ENCODE measurements at places on chromosomes 11 and 22.

- H3K4me3 ChIP-seq, result no peak overlapping the region
- peaks cover 3% of the 10 kb centered on the region for H3K27me3 ChIP-seq
- H3K36me3 ChIP-seq, result no peaks in the 10 kb centered on the region
- DNase-seq, result no peak
Measured at GRCh38 chr11:27281740-27282590, 81.0 kb downstream of the CCDC34 start.

- no peaks in the 10 kb centered on the region for H3K36me3 ChIP-seq
- H3K27ac ChIP-seq, result no peak overlapping the region
- no peak overlapping the region for H3K4me3 ChIP-seq
Measured at GRCh38 chr11:22407921-22408320, 69.7 kb downstream of the SLC17A6 start.

DNA sequence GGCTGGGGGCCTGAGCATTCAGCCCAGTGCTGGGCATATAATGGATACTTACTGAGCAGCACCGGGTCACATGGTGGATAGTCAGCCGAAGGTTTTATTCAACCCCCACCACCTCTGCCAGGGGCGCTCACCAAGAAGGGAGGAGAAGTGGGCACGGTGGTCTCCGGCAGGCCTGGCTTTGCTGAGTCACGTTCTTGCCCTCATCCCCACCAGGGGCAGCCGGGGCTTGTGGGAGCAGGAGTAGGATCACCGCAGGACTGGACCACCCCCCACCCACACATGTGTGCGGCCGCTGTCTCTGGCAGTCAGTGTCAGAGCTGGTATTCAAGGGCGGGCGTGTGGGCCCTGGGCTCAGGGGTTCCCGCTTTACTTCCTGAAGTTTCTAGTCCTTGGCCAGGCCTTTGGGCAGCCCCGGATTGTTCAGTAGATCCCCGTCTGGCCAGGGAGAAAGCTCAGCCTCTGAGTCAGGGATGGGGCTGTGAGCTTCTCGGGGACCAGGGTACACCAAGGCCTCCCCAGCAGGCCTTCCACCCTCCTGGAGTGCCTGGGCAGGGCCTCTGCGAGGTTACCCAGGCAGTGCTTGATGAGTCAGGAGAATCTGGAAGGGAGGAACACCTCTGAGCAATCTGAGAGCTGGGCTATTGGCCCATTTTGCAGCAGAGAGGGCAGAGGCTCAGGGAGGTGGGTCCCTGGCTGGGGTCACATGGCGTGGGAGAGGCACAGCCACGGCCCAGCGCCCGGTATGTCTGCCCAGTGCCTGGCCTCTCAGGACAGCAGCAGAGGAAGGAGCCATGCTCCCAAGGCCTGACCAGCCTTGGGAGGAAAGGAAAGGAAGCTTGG lies 60.6 kb downstream of the RTL6 start:
- H3K27ac ChIP-seq, result no peak overlapping the region
- DNase-seq, result no peak
- no peak overlapping the region for H3K4me3 ChIP-seq
- H3K27me3 ChIP-seq, result peaks cover 8% of the 10 kb centered on the region

- H3K36me3 ChIP-seq, result peaks cover under 1% of the 10 kb centered on the region
- peak; percentile 2 for DNase-seq
- H3K27me3 ChIP-seq, result peaks cover 13% of the 10 kb centered on the region
- peaks cover under 1% of the 10 kb centered on the region for H3K4me1 ChIP-seq
- no peak overlapping the region for H3K27ac ChIP-seq
Measured at GRCh38 chr11:2271077-2271326, 614 bp upstream of the ASCL2 start.

DNA sequence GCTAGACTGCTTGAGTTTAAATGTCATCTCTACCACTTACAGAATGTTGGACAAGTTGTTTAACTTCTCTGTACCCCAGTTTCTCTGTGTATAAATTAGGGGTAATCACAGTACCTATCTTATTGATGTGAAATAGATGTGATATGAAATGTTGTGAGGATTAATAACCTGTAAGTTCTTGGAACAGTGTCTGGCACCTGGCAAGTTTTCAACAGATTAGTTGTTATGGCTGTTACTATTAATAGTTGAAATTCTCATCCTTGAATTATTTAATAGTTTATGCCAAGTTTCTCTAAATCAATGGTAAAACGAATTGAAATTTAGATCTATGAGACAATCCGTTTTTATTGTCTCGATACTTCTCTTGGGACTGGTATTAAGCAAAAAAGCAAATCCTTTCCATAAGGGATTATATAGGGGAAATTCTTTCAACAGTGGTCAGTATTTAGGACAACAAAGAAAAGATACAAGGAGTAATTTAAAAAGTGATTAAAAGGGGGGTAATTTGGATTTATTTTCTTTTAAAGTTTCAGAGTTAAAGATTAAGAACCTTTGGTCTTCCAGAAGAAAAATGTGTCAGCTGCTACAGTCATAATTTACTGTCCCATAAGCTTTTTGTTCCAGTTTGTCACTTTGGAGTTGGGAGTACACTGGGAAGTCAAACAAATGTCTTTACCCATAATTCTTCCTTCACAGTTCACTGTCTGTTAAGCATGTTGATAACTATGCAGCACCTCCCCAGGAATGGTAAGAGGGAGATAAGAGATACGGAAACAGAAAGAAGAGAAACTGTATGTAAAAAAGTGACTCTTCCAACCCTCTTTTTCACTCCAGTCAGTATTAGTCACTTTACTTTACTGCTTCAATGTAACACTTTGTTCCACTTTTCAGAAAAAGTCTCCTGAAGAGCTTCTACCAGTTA lies 13.2 kb downstream of the PDE3B start:
- H3K27ac ChIP-seq, result no peak overlapping the region
- H3K4me3 ChIP-seq, result no peak overlapping the region
- peaks cover 8% of the 10 kb centered on the region for H3K36me3 ChIP-seq
- H3K27me3 ChIP-seq, result no peaks in the 10 kb centered on the region
- no peaks in the 10 kb centered on the region for H3K4me1 ChIP-seq

DNA sequence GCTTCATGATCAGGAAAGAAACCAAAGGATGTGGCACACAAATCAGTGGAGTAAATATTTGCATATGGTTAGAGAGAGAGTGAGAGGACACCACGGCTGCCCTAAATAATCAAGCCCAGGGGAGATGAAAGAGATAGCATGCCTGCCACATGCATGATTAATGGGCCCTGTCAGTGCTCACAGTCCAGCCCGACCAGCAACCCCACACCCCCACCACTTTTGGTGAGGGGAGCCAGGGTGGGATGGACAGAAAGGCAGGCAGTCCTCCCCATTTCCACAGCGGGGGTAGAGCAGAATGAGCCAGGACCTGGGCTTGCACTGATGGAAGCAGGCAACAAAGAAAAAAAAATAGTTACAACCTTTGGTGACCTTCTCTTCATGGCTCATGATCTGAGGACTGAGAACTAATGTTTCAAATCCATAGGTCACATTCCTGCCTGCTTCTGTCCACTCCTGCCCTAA lies 545.0 kb downstream of the ETS1 start:
- H3K4me3 ChIP-seq, result no peak overlapping the region
- H3K27me3 ChIP-seq, result no peaks in the 10 kb centered on the region
- H3K4me1 ChIP-seq, result no peaks in the 10 kb centered on the region
- DNase-seq, result no peak

- no peak overlapping the region for H3K27ac ChIP-seq
- H3K4me1 ChIP-seq, result no peaks in the 10 kb centered on the region
- DNase-seq, result no peak
Measured at GRCh38 chr11:38304926-38305325, 1706.9 kb upstream of the RAG2 start.

DNA sequence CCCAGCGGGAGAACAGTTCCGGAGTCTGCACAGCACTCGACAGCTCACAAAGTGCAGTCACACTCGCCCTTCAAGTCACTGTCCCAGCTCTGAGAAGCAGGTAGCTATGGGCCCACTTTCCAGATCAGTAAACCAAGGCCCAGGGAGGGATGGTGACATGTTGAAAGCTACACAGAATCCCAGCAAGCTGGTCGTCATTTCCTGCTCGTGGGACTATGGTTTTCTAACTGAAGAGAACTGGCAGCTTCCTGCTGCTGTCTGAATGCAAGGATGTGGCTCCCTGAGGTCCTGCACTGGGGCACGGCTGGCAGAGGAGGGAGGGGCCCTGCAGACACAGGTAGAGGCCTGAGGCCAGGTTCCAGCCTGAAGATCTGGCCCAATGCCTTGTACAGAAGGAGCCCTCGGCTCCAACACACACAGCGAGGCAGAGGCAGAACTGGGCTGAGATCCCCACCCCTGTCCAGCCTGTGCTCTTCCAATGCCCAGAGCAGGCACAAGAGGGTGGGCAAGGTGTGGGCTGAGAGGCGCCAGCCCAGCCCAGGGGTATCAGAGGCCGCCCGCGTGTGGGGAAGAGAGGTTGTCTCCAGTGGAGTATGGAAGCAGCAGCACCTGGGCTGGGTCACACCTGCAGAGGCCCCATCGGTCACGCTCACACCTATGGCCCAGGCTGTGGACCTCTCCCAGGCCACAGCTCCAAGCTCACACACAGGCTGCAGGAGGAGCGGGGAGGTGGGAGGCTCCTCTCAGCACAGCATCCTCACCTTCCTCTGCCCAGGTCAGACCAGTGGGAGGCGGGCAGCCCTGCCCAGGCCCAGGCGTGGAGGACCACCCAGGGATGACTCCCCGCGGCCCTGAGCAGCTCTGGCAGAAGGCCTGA lies 119.2 kb downstream of the PHF21B start:
- no peak for DNase-seq
- peaks cover 4% of the 10 kb centered on the region for H3K27me3 ChIP-seq
- no peak overlapping the region for H3K4me3 ChIP-seq
- H3K4me1 ChIP-seq, result no peaks in the 10 kb centered on the region

DNA sequence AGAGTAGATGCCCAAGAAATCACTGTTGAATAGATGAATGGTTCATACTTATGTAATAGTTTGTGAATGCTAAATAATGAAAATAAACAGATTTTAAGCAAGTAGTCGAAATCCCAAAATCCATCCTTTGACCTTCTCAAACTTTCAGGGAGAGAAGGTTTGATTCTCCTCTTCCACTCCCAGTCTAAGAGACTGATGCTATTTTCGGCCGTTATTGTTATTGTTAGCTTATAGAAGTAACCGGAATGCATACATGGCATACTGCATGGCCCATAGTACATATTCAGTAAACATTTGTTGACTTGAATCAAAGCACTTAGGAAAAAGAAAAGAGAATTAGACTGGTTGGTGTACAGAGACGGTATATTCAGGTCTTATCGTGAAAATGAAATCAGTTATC lies 76.6 kb downstream of the NAV2 start:
- DNase-seq, result no peak
- peaks cover 11% of the 10 kb centered on the region for H3K4me1 ChIP-seq
- H3K36me3 ChIP-seq, result no peaks in the 10 kb centered on the region

DNA sequence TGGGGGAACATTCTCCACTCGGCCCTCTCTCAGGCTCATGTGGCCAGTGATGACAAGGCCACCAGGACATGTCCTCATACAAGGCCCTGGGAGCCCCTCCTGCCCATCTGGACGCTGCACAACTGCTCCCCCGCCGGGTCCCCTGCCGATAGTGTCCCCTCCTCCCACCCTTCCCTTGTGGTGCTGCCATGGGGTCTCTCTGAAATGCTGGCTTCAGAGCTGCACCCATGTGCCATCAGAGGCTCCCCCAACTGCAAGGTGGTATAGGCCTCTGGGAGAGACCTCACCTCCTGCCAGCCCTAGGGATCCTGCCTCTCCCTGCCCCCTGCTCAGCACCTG lies 113.0 kb downstream of the KCNQ1OT1 start:
- peaks cover 15% of the 10 kb centered on the region for H3K36me3 ChIP-seq
- H3K27me3 ChIP-seq, result peaks cover 7% of the 10 kb centered on the region
- no peak overlapping the region for H3K27ac ChIP-seq
- no peak for DNase-seq
- H3K4me1 ChIP-seq, result peaks cover 5% of the 10 kb centered on the region
- no peak overlapping the region for H3K4me3 ChIP-seq

DNA sequence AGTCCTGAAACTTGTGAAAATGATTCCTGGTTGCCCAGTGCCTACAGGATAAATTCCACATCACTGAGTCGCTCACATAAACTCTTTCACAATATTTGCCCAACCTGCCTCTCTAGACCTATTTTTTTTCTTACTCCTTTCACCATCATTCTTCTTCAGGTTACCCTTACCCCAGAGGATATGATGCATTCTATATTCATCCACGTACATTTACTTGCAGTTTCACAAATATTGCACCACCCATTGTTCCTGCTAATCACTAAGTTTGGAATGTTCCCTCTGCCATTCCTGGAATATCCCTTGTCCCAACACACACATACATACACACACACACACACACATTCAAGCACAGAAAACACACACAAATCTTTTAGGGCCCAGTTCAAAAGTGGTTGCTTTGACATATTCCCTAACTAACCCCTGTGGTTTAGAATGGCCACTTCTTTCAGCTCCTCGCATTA lies 379.5 kb downstream of the ETS1 start:
- no peaks in the 10 kb centered on the region for H3K4me1 ChIP-seq
- no peaks in the 10 kb centered on the region for H3K27me3 ChIP-seq
- H3K36me3 ChIP-seq, result no peaks in the 10 kb centered on the region
- no peak overlapping the region for H3K27ac ChIP-seq
- DNase-seq, result no peak
- H3K4me3 ChIP-seq, result no peak overlapping the region

GRCh38 chr11:2791521-2792380 lies 92.0 kb upstream of the KCNQ1OT1 start:
- H3K27ac ChIP-seq, result no peak overlapping the region
- no peak for DNase-seq
- no peaks in the 10 kb centered on the region for H3K4me1 ChIP-seq
- H3K27me3 ChIP-seq, result peaks cover 24% of the 10 kb centered on the region
- no peaks in the 10 kb centered on the region for H3K36me3 ChIP-seq

GRCh38 chr11:60825790-60826189 lies 16.1 kb upstream of the CCDC86 start:
- H3K27ac ChIP-seq, result no peak overlapping the region
- H3K4me3 ChIP-seq, result no peak overlapping the region
- H3K27me3 ChIP-seq, result peaks cover 4% of the 10 kb centered on the region
- no peaks in the 10 kb centered on the region for H3K36me3 ChIP-seq
- no peak for DNase-seq

- H3K4me3 ChIP-seq, result no peak overlapping the region
- H3K4me1 ChIP-seq, result no peaks in the 10 kb centered on the region
- H3K27me3 ChIP-seq, result no peaks in the 10 kb centered on the region
Measured at GRCh38 chr11:41713030-41713429, 253.6 kb upstream of the LRRC4C start.

GRCh38 chr11:44778195-44779100 lies 51.7 kb downstream of the TSPAN18 start:
- H3K4me3 ChIP-seq, result no peak overlapping the region
- H3K4me1 ChIP-seq, result peaks cover 85% of the 10 kb centered on the region
- H3K27me3 ChIP-seq, result peaks cover 8% of the 10 kb centered on the region
- no peak for DNase-seq
- H3K27ac ChIP-seq, result peak overlapping the region; percentile 18

DNA sequence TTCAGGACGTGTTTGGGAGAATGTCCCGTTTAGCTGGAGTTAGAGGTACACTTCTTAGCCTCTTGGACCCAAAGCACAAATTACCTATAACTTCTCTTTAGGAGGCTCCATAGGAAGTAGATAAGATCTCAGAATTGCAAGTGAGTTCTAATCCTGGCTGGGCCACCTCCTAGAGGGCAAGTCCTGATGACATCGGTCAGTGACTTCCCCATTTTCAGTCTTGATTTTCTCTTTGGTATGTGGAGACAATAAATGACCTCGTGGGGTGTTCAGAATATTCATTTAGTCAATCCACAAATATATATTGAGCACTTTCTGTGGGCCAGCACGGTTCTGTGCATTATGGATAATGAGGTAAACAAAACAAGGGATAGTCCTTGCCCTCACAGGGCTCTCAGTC lies 208.6 kb downstream of the CWF19L2 start:
- no peak overlapping the region for H3K27ac ChIP-seq
- no peaks in the 10 kb centered on the region for H3K27me3 ChIP-seq
- no peaks in the 10 kb centered on the region for H3K36me3 ChIP-seq
- no peak for DNase-seq

Data from endothelial cell (in vitro differentiated cells).